ENCODE measurements at places on chromosomes 2 and 18.

- no peak for DNase-seq
Observed at GRCh38 chr2:13558368-13558767, 841.6 kb downstream of the TRIB2 start.

- no peak for DNase-seq
Observed at GRCh38 chr2:199464606-199465352, 7.0 kb upstream of the SATB2 start.

- DNase-seq = no peak
Observed at GRCh38 chr18:39845106-39845505, 2109.9 kb upstream of the PIK3C3 start.

DNA sequence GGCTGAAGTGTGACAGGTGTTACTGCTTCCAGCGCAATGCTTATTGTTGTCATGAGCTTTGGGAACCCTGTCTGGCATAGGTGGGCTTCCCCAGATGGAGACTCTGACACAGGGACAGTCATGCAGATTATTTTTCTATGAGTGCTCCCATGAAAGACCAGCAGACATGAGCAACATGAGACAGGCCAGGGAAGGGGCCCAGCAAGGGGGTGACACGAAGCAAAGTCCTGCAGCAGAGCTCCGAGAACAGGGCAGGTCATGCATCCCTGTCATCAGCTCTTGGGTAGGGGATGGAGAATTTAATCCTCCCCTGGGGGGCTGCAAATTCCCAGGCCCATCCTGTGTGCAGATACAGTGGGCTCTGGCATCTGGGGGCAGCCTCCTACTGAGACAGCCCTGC, 77.4 kb downstream of the CTAGE1 start:
- no peak for DNase-seq

DNA sequence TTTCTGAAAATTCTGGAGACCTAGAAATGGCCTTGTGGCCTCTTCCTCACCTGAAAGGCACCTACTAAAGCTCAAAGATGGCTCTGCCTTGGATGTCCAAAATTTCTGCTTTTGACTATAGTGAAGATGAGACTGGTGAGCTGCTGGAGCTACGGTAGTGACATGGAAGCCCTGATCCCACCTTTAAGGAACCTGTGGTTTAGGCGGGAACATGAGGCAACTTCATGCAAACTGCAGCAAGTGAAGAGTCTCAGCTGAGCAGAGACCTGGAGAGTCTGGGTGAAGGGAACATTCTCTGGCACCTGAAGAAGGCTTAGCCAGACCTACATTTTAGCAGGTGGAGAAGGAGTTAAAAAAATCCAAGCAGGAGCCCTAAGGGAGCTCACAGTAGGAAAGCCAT, 40.0 kb downstream of the GORASP2 start:
- DNase-seq = no peak

DNA sequence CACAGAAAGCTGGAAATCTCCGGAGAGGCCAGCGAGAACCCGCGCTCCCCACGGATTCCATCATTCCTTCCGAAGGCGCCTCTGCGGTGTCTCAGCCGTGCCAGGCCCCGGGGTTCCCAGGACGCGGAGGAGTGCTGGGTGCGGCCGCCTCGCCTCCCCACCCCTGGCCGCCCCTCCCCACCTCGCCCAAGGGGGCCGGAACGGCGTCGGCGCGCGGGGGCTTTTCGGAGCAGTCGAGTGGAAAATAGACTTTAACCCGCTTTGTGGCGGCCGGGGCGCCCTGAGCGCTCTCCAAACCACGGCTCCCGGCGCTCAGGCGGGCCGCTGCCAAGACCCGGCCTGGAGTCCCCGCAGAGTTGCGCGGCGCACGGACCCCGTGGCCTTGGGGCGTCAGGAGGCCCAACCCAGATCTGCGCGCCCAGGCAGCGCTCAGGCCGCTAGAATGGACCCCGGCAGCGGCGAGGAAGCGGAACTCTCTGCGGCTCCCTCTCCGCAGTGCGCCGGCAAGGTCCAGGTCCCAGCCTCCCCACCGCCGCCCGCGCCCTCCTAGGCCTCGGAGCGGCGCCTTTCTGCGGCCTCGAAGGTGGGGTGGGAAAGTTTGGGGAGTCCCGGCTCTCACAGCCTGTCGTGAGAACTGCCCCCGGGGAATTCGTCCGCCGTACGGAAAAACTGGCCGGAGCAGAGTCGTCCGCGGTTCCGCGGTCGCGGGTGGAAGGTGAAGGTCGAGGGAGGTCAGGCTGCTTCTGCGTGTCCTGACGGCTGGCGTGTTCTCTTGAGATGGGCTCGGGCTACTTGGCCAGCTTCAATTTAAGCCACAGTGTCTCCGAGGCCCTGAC, 1.2 kb upstream of the EMX1 start:
- peak; percentile 38 for DNase-seq

- DNase-seq = no peak
Observed at GRCh38 chr2:73415906-73416305, 30.3 kb downstream of the ALMS1 start.

DNA sequence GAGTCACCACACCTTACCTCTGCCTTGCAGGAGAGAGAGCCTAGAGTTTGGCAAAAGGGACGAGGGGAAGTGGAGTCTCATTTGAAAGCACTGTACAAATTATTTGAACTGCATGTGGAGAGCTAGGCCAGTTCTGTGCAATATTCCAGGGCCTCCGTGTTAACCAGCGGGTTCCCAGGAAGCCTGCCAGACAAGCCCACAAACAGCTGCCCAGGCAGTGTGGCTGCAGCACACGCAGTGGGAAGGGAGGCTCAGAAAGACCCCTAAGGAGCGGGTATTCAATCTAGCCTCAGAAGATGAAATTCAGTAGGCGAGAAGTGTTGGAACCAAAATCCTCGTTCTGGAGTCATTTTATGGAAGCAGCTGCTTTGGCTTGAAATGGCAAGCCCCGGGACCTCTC, 30.7 kb downstream of the CNGA3 start:
- DNase-seq = no peak

DNA sequence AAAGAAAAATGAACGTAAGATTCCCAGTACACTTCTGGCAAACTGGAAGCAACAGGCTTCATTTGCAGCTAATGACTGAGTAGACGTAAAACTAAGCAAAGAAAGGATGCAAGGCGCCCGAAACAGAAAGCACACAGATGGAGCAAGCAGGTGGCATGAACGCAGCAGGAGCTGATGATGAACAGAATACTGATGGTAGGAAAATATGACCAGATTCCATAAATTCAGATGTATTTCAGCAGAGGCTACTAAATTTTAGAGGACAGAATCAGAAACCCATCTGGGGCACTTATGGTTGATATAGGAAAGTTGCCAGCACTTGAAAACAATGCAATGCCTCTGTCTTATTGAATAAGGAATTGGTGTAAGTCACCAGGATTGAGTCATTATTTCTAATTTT, 658.7 kb upstream of the LINC00305 start:
- DNase-seq = no peak

DNA sequence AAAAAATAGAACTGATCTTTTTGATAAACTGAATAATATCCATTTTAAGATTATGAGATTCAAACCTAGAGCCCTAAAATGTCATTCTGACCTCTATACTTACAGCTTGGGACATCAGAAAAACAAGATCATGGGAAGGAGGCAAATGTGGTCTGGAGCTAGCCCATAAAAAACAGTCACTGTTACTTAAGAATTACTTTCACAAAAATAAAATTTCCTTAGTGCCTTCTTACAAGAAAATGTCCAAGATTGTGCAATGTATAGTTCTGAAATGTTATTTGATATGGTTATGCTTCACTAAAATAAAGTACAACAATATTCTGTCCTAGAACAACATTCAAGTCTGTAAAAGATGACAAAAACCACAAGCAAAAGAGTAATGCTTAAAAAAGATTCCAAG, 247.6 kb downstream of the DYM start:
- no peak for DNase-seq

DNA sequence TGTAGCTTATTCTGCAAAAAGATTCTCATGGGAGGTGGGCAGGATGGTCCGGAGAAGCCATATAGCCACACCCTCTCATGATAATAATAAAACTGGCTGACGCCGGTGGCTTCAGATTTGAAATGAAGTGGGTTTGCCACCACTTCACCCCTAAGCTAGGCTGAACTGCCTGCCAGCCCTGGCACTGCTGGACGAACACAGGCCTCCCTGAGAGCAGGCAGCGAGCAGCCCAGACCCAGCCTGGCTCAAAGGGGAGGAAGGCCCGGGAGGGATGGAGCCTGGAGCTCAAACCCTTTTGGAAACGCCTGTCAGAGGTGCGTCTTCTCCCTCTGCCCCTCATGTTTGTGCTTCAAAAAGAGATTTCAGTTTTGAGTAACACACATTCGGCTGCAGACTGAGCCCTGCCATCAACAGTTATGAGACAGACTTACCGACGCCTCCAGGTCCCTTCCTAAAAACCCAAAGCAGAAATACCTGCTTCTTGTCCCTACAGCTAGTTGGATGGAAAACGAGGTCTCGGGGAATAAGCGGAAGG, 71.1 kb upstream of the HPCAL1 start:
- DNase-seq = no peak

DNA sequence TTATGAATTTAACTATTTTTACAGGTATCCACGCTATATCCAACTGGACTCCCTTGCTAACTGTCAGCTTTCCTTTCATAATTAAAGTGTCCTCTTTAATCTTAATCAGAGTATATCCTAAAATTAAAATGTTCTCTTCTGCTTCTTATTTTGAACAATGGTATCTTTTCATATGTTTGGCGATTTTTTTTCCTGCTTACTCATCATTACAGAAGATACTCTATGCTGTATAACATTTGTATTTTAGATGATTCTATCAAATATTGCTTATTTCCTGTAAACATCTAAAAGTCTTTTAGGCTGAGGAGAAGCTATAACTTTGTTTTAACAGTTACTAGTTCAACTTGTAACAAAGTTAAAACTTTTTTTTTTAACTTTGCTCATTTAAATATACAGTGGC, 17.4 kb downstream of the SCN2A start:
- no peak for DNase-seq

GRCh38 chr18:8602040-8602439, 7.2 kb upstream of the RAB12 start:
- DNase-seq = no peak

- DNase-seq = no peak
Observed at GRCh38 chr2:126930970-126931590, 32.4 kb downstream of the TEX51 start.

DNA sequence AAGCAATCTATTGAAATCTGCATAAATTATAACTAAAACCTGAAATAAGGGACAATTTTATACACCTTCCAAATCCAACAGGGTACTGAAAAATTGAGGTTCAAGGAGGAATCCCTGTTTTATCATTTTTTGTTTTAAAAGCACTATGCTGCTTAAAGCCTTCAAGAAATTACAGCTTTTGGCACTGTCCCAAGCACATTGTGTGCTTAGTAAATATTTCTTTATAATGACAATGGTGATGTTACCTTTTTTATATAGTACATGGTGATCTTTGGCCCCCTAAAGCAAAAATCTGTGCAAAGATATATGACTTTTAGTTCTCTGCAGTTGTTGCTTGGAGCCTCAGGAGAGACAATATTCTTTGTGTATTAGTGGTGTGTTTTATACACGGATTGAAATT, 71.6 kb upstream of the EFEMP1 start:
- DNase-seq = no peak

DNA sequence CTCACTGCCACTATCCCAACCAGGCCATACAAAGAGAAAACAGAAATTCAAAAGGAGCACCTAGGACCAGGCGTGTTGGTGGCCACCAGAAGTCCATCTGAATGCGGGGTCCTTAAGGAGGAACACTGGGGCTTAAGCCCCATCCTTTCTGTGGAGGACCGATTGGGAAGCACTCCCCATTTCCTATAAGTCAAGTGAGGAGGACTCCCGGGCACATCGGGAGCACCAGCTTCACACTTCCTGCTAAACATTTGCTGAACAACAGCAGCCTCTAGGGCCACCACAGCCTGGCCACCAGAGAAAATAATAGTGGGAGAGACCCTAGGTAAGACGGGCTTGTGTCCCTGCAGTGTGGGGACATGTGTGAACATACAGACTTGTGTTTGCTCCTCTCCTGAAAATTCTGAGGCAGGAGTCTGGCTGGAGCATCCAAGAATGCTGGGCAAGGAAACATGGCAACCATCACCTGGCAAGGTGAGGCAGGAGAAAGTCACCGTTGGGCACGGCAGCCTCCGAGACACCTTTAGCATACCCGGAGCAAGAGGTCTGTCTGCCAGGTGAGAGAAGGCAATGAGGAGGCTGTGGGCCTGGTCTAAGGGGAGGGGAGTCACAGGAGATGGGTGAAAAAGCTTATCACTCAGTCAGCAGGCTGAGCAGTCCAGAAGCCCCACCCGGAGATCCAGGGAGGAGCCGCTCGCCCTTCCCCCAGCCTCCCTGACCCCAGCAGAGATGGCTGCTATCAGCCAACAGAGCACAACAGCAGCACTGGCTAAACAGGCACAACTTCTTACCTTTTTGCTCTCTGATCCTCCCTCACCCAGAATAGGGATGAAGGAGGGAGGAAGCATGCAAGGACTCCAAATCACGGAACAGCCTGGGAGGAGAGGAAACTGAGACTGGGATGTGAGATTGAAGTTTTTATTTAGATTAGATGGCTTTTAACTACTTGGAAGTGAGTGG, 282.3 kb downstream of the EIPR1 start:
- DNase-seq = no peak

GRCh38 chr18:29226213-29226612, 1049.3 kb upstream of the CDH2 start:
- no peak for DNase-seq

- DNase-seq = no peak
Observed at GRCh38 chr2:219803294-219803693, 175.9 kb downstream of the SLC4A3 start.

DNA sequence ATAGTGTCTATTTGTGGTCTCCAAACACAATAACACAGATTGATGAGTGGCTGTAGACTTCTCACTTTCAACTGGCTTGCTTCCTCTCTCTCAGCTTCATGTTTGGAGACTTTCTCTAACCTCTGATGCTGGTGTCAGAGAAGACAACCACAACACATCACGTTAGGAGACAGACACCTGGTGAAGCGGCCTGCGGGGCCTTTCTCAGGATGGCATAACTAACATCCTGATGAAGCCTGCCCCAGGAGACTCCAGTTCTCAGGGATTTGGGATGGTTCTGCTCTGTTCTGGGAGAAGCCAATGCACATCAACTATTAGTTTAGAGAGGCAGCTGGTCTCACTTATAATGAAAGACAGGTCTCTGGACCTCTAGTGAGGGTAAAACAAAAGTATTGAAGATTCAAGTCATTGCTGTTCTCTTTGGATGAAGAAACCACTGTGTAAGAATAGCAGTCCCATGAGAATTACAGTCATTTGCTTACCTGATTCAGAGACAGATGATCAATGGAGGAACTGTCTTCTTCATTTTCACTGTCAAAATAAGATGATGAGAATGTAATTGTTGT, 2.0 kb downstream of the IL1A start:
- no peak for DNase-seq

GRCh38 chr2:240895656-240896388, at the start of gene MAB21L4:
Gene MAB21L4, minus strand, starts transcription at chr2:240896156. Its CDS starts 159 bp downstream, at chr2:240895997.
- DNase-seq = no peak

GRCh38 chr2:63344575-63345284, 243.5 kb downstream of the WDPCP start:
- no peak for DNase-seq

DNA sequence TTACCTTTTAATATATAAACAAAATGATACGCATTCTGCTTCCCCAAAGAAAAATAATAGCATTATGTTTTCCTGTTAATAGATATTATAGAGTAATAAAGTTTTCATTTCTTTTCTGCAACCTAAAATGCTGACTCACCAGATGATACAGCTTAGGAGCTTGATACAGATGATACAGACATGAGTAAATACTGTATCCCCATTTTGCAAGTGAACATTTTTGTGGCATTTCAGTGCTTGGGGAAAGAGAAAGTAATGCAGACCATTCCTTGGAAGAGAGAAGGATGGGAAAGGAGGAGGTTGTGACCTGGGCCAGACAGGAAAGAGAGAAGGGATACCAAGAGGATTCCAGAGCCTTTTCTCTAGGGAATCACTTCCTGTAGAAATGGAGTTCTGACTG, 97.5 kb upstream of the FSHR start:
- DNase-seq = no peak
